ENCODE measurements at places on chromosomes 2 and 18.

DNA sequence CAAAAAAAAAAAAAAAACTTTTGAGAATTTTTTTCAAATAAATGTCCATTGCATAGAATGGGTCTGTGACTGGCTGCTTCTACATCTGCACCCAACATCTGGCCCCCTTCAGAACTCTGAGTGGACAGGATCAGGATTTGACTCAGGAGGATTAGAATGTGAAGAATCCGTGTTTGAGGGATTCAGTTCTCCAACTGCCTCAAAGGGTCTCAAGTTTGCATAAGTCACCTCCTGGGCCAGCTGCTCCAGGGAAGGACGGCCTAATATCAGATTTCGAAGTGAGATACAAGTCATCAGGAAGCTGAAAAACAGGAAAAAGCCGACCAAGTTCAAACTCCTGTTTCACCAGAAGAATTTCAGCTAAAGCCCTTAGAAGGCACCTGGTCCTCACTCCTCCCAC is 10.9 kb downstream of the MAT2A start:
- DNase-seq = no peak

DNA sequence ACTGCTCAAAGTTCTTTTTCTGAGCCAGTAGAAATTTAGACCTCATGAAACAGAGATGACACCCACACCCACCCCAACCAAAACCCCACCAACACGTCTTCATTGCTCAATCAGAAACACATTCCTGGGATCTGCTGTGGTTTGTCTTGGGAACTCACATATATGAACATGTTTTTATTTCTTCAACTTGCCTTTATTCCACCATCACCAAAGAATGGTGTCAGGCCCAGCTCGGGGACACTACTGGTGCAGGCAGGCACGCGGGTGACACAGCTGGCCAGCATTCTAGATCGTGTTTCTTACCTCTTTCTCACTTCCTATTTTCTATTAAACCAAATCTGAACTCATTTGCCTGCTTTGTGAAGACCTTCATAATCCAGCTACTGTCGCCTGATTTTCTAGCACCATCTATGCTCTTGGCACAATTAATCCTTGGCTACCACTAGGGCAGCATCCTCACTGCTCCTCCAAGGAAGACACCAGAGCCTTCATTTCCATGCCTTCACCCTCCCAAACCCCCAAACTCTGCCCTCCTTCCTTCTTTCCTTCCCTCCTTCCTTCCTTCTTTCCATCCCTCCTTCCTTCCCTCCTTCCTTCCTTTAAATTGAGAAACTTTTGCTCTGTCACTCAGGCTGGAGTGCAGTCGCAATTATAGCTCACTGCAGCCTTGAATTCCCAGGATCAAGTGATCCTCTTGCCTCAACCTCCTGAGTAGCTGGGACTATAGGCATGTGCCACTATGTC is 157.1 kb downstream of the BCL2 start:
- no peak for DNase-seq

GRCh38 chr2:66387016-66387753 is 47.7 kb upstream of the MEIS1 start:
- DNase-seq = no peak

- no peak for DNase-seq
Observed at GRCh38 chr2:145157741-145158591, 638.0 kb upstream of the ZEB2 start.

DNA sequence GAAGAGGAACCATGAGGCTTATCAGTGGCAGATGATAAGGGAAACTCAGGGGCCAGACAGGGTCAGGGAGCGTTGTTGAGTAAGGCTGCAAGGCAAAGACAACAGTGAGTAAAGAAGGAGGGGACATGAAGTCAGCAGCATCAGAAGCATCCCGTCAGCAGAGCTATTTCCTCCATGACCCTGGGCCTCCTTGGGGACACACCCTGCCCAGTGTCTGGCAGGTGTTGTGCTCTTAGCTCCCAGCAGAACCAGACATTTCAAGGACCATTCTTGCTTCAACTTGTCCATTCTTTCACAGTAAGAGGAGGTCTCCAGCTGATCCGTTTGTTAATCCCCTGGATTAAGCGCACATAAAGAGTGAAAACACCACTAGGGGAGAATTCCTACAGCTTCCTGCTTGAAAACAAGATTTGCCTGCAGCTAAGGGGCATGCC is 88.7 kb upstream of the MEIS1 start:
- DNase-seq = no peak

- no peak for DNase-seq
Observed at GRCh38 chr2:25939257-25939668, 43.0 kb downstream of the KIF3C start.

DNA sequence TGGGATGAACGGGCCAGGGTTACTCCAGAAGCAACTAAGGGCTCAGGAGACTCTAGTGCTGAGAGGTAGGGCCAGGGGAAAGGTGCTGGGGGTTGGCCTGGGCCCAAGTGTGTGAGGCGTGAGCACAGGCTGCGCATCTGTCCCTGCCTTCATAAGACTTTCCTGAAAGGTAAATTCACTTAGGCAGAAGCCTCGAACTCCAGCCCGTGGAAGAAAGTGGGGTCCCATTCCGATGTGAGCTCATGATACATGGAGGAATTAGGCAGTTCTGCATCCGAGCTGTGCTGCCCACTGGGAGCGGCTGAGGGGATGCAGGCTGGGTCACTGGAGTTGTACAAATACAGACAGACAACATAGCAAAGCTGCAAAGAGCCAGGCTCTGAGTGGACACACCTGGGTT is 16.2 kb downstream of the PARD6G start:
- no peak for DNase-seq
